Activated T-cell treated with anti-CD3 and anti-CD28 coated beads, Interleukin-2, amount 50 U/mL, for 72 hours (primary cell): ENCODE measurements at places on chromosomes 1 and 21. TPM values are rescaled to one million over a fixed set of nuclear protein-coding genes. Genes with fewer than 3 reads are reported as not detected.

- no peak for DNase-seq
Observed at GRCh38 chr1:70220517-70221237, 503 bp upstream of the SRSF11 start.

DNA sequence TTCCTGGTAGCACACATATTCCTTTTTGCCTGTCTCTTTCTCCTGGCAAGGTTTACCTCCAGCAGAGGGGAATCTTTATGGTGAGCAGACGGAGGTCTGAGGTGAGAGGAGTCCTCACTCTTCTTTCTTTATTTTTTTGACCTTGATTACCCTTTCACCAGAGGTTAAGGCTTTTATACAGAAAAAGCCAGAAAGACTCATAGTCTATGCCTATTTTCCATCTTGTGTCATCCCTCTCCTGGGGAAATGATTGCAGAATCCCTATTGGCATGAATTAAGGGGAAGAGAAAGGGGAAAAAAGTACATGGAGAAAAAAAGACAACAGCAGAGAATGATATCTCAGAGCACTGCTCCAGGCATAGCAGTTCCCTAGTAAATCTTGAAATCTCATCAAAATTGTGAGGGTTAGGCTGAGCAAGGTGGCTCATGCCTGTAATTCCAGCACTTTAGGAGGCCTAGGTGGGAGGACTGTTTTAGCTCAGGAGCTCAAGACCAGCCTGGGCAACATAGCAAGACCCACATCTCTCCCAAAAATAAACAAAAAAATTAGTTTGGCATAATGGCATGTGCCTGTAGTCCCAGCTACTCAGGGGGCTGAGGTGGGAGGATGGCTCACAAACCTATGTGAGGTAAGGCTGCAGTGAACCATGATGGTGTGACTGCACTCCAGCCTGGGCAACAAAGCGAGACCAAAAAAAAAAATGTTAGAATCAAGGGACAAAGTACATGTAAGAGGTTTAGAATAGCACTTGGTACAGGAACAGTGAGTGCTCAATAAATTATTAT, 1.2 kb upstream of the XPR1 start:
- DNase-seq = no peak

DNA sequence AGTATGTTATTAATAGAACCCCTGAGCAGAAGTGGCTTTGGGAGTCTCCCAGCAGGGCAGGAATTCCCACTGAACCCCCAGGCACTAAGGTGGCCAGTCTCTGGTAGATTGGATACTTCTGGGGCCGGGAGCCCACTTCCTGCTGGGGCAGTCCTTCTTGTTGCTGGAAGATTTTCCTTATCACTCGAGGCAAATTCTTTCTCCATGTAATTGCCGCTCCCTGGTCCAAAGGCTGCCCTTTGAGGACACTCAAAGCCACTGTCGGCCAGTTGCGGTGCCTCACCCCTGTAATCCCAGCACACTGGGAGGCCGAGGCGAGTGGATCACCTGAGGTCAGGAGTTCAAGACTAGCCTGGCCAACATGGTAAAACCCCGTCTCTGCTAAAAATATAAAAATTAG, 22.6 kb upstream of the TNFRSF1B start:
- no peak for DNase-seq

DNA sequence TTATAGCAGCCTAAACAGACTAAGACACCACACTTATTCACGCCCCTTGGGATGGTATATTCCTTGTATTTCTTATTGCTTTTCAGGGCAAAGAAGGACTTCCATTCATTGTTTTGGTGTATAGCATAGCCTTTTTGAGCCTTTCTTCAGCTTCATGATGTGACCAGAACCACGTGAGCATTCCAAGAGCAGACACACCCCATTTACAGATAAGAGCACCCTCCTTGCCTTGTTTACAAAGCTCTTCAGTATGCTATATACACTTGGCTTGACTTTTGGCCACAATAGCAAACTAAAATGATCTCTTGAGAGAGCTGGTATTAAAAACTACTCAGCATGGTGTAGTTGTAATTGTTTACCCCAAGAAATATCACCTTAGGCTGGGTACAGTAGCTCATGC, 78.7 kb downstream of the PIK3R3 start:
- no peak for DNase-seq

GRCh38 chr1:240093120-240093961, 1.7 kb downstream of the FMN2 start:
- DNase-seq = no peak

DNA sequence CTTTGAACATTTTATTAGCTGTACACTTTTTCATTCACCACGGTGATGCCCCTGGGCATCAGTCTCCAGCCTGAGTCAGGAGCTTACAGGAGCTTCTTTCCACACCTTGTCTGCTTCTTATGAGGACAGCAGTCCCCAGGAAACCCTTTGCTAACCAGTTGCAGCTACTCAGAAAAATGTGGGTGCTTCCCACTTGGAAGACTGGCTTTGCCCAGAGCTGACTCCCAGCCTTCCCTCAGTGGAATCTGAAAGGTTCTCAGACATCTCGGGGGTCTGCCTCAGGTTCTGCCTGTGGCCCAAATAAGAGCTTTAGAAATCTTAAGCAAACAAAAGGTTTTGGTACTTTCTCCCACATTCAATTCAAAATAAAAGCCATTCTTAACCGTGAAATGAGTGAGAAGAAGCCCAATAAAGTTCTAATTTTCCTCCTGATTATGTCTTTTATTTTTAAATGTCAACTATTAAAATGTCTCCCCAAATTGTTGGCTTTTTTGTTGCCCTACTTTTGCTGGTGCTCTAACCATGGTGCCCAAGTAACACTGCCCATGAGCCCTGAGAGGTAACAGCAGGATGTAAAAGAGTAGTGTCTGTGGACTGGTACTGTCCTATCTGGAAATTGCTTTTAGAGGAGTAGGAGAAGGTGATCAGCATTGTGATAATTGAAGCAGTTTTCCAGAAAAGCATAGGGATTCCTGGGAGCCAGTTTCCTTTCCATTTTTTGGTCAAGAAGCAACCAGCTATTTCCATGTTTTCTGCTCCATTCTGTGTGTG, 5.6 kb downstream of the C1orf53 start:
- no peak for DNase-seq

GRCh38 chr1:199073166-199073565, 434.3 kb downstream of the PTPRC start:
- no peak for DNase-seq

DNA sequence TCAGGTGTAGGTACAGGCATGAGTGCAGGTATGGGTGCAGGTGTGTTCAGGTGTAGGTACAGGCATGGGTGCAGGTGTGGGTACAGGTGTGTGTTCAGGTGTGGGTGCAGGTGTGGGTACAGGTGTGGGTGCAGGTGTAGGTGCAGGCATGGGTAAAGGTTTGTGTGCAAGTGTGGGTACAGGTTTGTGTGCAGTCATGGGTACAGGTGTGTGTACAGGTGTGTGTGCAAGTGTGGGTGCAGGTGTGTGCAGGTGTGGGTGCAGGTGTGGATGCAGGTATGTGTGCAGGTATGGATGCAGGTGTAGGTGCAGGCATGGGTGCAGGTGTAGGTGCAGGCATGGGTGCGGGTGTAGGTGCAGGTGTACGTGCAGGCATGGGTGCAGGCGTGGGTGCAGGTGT, 79.4 kb upstream of the ACTL8 start:
- DNase-seq = no peak

Gene CDC73
- 49.7 TPM for total RNA-seq

Gene MATN1
- total RNA-seq = 1.0 TPM

DNA sequence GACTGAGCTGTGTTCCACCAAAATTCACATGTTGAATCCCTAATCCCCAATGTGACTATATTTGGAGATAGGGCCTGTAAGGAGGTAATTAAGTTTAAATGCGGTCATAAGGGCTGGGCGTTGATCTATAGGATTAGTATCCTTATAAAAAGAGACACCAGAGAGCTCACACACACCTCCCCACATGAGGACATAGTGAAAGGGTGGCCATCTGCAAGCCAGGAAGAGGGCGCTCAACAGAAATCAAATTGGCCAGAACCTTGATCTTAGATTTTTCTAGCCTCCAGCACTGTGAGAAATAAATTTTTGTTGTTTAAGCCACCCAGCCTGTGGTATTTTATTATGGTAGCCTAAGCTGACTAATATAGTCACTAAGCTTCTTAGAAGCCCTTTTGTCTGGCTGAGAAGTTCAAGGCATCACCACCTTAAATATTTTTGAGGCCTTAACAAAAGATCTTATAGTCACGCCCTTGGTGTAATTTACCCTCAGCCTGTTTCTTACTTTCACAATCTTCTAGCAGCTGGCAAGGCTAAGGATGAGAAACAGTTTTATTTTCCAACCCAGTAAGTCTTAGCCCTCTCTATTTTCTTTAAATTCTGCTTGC, 28.8 kb downstream of the GORAB start:
- no peak for DNase-seq

DNA sequence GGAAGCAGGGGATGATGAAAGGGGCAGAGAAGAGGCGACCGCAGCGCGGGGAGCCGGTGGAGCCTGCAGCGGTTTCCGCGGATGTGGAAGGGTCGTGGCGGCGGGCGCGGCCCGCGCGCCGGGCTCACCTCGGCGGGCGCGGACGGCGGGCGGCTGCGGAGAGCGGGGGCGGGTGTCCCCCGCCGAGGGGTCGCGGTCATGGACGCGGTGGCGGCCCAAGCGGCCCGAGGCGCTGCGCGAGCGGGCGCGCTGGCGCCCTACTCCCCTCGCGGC, 572 bp downstream of the LPGAT1 start:
- peak; percentile 35 for DNase-seq

Gene DMRTA2
- not detected for total RNA-seq

- no peak for DNase-seq
Observed at GRCh38 chr1:32291145-32291707, 657 bp upstream of the HDAC1 start.

GRCh38 chr1:93750955-93751354, 69.3 kb upstream of the BCAR3 start:
- no peak for DNase-seq

Gene PTGFRN
- 14.8 TPM for total RNA-seq

DNA sequence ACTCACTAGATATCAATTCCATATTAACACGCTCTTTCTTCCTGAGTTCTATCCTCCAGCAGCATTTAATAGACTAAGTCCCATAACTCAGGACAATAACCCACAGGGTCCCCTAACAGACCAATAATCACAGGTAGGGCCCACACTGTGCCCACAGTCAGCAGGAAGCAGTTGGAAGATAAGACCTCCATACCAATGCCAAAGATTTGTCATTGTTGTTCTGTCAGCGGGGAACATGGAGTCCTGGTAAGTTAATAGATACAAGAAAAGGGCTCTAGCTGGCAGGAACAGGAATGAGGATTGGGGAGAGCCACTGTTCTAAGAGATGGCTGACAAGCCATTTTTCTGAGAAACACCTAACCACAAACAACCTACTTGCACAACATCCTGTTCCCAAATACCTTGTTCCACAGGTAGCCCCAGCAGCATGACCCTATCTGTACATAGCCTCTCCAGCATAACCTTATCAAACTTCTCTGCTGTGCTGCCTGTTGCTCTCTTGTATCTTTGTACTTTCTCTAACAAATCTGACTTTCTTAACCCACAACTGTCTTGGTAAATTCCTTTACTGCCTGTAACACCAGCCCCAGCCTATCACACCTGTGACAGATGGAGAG, 142.0 kb upstream of the KCNJ15 start:
- DNase-seq = no peak

GRCh38 chr1:7098641-7099040, 313.4 kb downstream of the CAMTA1 start:
- no peak for DNase-seq

- no peak for DNase-seq
Observed at GRCh38 chr1:172343240-172344160, 77.0 kb upstream of the C1orf105 start.

DNA sequence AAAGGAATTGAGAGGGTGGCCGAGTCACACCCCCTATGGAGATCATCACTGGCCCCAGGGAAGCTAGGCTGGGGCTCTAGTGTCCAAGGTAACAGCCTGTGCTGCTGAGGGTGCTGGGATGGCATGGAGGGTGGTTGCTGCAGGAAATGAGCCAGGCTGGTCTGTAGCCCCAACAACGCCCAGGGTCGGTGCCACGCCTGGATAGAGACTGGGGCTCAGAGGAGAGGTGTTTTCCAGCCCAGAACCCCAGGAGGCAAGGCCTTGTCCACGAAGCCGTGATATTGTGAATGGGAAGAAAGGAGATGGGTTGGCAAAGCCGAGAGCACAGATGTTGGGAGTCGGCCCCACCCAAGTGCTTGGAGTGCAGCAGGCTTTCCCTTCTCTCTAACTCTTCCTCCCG, 68.9 kb upstream of the ACTRT2 start:
- DNase-seq = no peak

GRCh38 chr21:35438643-35439404, 389.7 kb upstream of the RUNX1 start:
- DNase-seq = peak; percentile 6

DNA sequence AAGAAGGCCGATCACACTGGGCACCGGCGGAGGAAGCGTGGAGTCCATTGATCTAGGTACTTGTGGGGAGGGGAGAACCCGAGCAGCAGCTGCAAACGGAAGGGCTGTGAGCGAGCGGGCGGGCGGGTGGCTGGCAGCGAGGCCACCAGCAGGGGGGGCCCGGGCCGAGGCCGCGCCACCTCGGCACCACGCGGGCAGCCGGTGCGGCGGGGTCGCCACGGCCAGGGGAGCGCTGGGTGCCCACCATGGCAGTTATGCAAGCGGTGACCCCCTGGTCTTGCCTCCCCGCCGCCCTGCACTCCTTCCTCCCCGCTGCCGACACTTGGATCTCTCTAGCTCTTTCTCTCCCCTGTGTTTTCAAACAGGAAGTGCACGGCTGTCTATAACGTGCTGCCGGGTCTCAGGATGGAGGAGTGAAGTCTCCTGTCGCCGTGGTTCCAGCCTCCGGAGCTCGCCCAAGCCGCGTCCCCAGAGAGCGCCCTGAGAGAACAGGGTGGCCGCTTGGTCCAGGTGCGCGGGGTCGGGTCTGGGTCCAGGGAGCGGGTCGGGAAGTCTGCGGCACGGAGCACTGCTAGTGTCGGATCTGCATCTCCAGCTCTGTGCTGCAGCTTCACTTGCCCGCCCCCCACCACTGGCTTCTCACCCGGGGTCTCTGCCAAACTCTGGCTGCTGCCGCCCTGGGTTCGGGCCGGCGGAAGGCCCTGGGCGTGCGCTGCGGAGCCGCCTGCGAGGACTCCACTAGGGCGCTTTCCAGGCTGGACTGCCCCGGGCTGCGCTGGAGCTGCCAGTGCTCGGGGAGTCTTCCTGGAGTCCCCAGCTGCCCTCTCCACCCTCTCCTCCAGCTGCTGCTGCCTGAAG, 22.7 kb downstream of the LRRC8D start:
- DNase-seq = peak; percentile 85

- DNase-seq = no peak
Observed at GRCh38 chr1:215987092-215987875, 420.2 kb downstream of the KCTD3 start.

Gene MSH4
- total RNA-seq = 0.65 TPM

- DNase-seq = no peak
Observed at GRCh38 chr1:51313268-51313852, 17.0 kb downstream of the TTC39A start.

Gene LYPD8
- total RNA-seq = not detected

- no peak for DNase-seq
Observed at GRCh38 chr1:221397606-221398005, 344.3 kb downstream of the DUSP10 start.

GRCh38 chr1:58839846-58840835, 56.3 kb upstream of the JUN start:
- DNase-seq = no peak

GRCh38 chr1:113531321-113531720, 141.0 kb downstream of the MAGI3 start:
- no peak for DNase-seq
